ENCODE measurements at places on chromosomes 6 and 20.

DNA sequence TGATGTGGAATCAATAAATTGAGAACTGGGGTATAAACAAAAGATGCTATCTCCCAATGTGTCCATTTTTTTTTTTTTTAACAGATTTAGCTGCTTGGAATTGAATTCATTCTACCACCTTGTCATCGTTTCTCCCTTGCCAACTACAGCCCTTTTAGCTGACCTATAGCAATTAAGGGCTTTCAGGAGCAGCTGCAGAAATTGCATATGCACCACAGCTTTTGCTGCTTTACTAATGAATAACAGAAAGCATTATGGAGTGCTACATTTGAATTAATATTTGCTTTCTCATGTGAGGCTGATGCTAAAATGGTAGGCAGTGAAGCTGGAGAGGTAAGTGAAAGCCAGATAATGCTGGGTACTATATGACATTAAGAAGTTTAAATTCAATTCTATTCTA is 5.7 kb downstream of the SESN1 start:
- DNase-seq, result no peak

DNA sequence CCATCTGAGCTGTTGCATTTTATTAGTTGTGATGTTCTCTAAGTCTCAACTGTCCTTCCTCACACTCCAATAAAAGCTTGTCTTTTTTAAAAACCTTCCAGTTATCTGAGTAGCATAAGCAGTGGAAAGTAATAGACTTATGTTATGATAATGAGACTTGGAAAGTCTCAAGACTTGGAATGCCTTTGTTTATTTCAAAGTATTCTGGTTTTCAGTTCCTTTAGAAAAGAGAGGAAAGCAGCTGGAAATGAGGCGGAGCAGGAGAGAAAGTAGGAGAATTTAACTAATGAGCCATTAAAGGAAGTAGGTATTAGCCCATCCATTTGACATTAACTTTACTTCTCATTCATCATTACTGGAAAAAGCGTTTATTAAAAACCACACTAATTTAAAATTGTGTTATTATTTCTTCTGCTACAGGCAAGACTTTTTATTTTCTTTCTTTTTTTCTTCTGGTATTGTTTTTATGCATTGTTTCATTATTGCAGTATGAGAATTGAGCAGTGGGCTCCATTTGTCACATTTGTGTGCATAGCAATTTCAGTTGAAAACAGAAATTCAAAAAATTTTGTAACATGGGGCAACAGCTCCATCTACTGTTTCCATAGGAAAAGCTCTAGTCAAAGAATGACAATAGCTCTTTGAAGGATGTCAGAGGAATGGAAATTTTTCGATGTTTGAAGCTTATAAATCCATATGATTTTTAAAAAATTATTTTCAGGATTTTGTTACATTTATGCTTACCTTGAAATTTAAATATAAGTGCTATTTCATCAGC is 194.8 kb downstream of the COL9A1 start:
- no peak for DNase-seq

DNA sequence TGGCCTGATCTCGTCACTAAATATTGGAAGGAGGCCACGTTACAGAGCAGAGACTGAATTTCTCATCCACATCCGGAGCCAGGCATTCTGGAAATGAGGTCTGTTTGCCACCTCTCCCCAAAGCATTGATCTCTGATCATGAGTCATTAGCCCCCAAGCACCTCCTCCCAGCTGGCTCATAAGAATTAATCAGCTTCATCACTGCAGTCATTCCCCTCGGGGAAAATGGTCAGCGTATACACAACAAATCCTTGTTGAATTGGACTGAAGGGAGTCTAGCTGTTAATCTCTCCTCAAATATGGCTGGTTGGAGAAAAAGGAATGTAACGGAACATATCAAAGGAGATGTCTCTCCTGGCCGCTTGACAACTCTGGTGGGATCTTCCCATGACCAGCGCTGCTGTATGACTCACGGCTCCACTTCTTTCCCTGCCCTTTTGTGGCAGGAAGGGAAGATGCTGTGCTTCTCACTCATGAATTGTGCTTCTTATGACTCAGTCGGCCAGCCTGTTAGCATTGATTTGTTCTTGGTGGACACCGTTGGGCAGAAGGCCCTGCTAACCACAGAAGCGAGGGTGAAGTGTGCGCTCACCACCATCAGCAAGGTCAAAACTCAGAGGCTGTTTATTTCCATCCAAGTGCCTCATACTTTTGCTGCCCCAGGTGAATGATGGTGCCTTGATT is 76.7 kb downstream of the RNF182 start:
- DNase-seq, result no peak

- no peak for DNase-seq
Observed at GRCh38 chr6:9540126-9540525, 874.7 kb downstream of the TFAP2A start.

DNA sequence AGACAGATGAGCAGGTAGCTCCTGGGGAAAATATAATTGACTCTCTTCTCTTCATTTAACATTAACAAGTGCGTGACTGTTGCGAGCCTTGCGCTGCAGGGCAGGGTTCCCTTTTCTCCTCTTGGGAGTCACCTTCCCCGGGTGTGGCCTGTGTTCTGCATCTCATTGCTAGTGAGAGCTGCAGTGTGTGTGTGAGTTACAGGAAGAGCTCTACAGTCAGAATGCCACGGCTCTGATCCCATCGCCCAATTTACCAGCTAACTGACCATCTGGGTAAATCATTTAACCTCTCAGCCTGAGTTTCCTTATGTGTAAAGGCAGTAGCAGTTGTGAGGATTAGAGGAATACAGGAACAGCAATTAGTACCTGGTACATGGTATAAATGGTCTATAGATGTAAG is 106.8 kb upstream of the NUP153 start:
- no peak for DNase-seq

DNA sequence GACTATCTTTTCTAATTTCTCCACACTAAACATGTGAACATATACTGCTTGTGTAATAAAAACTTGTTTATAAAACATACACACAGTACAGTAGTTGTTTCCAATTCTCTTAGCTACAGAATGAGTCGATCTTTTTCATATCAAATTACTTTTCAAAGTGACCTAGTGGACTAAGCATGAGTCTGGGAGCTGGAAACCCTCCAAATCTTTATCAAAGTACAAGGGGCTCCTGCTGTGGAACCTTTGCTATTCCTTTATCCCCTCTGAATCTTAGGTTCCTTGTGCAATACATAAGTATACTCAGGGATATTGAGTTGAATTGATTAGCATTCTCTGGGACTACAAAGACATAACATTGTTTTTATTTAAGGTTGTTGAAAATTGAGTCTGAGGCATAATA is 48.7 kb upstream of the TAB2 start:
- no peak for DNase-seq

DNA sequence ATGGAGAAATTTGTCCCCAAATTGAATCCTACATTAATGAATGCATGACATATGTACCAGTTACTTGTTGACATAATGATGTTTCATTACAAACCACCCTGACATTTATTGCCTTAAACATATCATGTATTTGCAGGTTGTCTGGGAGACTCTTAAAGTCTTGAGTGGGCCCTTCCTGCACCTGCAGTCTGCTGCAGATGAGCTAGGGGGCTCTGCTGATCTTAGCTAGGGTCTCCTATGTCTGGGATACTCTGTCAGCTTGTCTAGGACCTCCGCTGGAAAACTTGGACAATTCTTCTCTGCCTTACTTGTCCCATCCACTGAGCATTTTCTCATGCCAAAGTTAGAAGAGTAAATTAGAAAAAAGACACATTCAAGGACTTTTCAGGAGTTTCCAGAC is 581.6 kb downstream of the HAO1 start:
- DNase-seq, result no peak

DNA sequence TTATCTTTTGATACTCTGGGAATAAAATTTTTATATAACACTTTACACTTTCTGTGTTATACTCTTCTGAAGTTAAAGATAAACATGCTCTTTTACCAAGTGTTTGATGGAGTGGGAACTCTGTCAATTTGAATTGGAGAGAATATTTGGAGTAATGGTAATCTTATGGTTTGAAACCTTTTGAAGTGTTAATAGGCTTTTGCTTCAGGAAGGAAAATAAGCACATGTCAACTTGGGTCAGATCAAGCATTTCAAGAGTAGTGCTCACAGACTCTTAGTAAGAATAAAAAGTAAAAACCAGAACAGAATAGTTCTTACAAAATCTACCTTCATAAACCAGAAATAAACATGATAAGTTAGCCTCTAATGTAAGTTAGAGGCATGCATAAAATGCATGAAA is 24.4 kb upstream of the IRAK1BP1 start:
- no peak for DNase-seq

GRCh38 chr6:53699462-53699861 is 33.9 kb upstream of the KLHL31 start:
- DNase-seq, result no peak

DNA sequence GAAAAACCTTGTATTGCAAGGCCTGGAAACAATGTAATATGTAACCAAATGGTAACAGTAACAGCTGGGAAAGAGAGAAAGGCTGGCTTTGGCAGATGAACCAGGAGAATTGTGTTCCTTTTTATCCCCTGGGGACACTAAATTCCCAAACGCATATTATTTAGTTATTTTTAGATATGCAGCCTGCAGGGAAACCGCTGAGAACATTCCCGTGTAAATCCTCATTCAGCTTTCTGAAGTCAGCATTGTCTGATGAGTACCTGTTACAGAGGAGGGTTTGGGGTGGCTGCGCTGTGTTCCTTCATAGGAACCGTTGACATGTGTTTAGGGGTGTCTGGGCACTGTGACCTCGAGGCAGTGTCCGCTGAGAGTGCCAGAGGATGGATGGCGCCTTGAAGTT is 101.3 kb downstream of the SMOC2 start:
- no peak for DNase-seq

GRCh38 chr20:37873884-37874283 is 29.0 kb upstream of the VSTM2L start:
- no peak for DNase-seq

DNA sequence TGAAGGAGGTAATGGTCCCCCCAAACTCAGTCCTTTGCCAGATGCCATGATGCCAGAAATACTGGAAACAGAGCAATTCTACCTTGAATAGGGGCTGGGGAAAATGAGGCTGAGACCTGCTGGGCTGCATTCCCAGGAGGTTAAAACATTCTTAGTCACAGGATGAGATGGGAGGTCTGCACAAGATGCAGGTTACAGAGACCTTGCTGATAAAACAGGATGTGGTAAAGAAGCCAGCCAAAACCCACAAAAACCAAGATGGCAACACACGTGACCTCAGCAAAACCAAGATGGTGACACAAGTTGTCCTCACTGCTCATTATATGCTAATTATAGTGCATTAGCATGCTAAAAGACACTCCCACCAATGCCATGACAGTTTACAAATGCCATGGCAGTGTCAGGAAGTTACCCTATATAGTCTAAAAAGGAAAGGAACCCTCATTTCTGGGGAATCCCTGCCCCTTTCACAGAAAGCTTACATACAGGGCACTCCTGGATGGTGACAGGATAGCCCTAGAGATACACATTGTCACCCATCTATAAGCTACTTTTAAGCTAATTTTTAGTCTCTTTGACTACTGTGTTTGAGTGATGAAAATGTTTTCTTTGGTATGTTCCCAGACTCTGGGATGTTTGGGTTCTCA is 979.7 kb downstream of the TBC1D32 start:
- no peak for DNase-seq

- DNase-seq, result no peak
Observed at GRCh38 chr6:6166064-6166463, 154.4 kb downstream of the F13A1 start.

DNA sequence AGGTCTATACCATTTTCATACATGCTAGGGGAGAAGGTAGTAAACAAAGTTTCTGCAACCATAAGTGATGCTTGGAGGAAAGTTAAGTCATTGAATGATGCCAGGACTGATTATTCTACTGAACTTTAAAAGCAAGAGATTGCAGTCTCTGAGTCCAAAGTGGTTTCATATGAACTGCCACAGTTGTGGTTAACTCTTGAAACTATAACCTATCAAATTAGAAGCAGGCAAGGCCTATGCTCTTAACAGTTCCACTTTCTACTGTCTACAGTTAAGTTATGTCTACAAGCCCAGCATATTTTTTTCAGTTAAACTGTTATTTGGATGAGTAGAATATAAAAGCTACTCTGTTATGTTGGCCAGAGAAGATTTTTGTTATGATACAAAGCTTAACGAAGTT is 326.5 kb upstream of the RUNX2 start:
- DNase-seq, result no peak

GRCh38 chr20:14481863-14482262 is 144.5 kb upstream of the FLRT3 start:
- DNase-seq, result no peak

- no peak for DNase-seq
Observed at GRCh38 chr6:69935079-69935478, 68.7 kb downstream of the COL19A1 start.

DNA sequence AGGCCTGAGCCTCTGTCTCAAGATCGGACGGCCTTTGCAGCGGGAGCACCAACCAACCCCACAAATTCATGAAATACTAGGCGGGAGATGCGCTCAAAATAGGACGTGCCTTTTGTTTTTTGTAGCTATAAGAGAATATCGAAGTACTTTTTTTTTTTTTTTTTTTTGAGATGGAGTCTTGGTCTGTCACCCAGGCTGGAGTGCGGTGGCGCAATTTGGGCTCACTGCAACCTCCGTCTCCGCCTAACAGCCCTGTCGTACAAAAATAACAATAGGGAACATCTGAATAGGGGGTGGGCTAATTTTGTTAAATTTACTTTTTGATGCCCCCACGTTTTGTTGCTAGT is 5.9 kb upstream of the TUBB2A start:
- DNase-seq, result no peak

DNA sequence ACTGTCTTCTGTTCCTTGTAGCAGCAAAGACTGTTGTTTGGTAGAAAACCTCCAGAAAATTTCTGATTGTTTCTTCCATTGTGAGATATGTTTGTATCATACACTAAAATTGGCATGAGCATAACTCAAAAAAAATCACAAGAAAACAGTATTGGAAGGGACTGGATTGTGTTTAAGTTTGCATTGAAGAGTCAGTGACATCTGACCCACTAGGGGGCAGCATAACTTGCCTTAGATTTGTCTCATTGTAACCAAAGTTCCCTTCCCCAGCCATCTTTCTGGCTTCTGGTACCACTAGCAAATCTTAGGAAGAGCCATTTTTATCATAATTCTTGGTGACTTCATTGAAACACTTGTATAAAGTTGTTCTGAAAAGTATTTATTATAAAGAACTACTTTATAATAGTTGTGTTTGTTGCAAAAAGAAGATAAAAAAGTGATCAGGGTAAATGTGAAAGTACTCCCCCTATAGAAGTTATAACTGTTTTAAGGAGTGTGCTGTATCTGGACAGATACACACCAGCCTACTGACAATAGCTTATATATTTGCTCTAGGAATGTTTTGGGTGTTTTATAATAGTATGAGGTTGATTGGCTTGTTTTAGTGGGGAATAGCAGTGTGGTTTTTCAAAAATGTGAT is 7.7 kb downstream of the CSTF1 start:
- DNase-seq, result peak; percentile 67

DNA sequence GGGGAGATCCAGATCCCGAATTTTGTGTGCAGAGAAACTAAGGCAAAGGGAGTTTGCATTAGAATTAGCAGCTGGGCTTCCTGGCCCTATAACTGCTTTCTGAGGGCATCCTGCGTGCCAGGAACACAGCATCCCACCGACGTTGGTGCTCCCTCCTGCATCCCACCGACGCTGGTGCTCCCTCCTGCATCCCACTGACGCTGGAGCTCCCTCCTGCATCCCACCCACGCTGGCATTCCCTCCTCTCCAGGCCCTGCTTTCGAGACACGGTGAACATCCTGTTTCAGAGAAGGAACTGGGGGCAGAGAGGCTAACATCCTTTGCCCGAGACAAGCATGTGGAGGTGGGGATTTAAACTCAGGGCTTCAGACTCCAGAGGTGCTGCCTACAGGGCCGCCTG is 44.4 kb downstream of the DACT2 start:
- DNase-seq, result no peak

GRCh38 chr6:15465212-15465611 is 197.6 kb downstream of the DTNBP1 start:
- no peak for DNase-seq

Measured in stimulated activated naive CD8-positive, alpha-beta T cell treated with anti-CD3 and anti-CD28 coated beads, Interleukin-15, Interleukin-2, amounts not matched to agents 100 U/mL and 50 U/mL, for 24 hours (primary cell).